NCI-H2081 (cell line): ENCODE measurements at places on chromosomes 7 and 10.

DNA sequence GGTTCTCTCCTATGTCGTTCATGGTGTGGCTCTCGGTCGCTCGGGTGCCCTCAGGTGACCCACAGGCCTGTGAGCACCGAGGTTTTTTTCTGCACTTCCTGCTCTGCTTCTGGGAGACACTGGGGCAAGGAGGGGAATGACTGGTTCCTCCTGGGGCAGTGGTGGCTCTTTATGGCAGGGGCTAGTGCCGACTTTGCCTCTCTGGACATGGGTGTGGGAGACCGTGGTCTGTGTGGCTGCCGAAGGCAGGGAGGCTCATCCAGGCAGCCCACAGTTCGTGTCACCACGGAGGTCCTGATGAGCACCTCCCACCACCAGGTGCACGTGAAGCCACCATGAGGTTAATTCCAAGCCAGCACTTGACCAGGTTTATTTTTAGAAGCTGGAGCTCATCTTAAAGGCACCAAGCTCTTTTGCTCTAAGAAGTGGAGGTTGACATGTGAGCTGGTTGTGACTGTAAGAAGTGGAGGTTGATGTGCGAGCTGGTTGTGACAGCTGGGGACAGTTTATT lies 24.7 kb upstream of the DPYSL4 start:
- DNase-seq = no peak

DNA sequence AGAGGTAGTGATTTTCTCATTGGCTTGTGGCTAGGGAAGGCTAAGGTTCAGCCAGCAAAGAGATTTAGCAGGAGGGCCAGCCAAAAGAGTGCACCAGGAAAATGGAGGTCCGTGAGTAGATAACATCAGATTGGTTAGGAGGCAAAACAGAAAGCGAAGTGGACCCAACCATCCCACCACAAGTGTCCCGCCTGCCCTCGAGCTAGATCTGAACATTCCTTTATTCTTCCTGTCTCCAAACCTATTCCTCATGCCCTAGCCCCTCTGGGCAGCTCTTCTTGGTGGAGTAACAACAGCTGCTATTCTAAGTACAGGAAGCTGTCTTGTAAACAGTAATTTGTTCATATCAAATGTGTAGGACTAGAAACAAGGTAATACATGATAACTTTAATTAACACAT lies 85.7 kb upstream of the BET1 start:
- no peak for DNase-seq

GRCh38 chr10:92222603-92223262 lies 68.1 kb downstream of the CPEB3 start:
- DNase-seq = no peak

GRCh38 chr10:25113191-25114035 lies 61.4 kb upstream of the GPR158 start:
- DNase-seq = peak; percentile 75

- no peak for DNase-seq
Measured at GRCh38 chr7:103637094-103637493, 191.1 kb upstream of the SLC26A5 start.

- no peak for DNase-seq
Measured at GRCh38 chr7:101555921-101556275, 73.2 kb downstream of the MYL10 start.

- DNase-seq = no peak
Measured at GRCh38 chr7:102196028-102196427, 90.6 kb upstream of the SH2B2 start.

GRCh38 chr7:105926131-105926530 lies 36.9 kb upstream of the CDHR3 start:
- no peak for DNase-seq

- no peak for DNase-seq
Measured at GRCh38 chr7:117088623-117089194, 135.4 kb downstream of the ST7 start.

DNA sequence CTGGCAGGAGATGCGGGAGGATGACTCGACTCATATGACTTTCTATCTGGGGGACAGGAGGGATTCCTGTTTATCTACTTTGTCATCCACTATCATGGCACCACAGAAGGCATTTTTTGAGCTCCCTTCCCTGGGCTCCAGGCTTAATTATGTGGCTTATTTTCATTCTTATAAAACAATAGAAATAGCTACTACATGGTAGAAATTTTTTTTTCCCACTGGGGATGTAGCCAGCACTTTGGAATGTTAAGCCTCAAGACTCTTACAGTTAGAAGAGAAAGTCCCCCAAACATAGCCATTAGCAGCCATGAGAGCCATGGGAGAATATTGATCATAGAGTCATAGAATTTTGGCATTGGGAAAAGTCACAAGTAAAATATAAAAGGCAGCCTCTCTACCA lies 14.6 kb upstream of the FAM180A start:
- DNase-seq = no peak

DNA sequence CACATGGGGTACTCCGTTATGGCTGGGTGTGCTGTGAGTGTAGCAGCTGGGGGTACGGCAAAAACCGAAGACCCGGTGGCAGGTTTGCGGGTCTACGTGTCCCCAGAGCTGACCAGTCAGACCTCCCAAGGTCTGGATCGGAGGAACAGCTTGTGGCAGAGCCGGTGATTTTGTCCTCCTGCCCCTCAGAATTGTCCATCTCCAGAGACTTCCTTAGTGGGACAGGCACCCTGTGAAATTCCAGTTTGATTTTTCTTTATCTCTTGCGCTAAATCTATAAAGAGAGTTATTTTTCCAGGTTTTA lies 1.0 kb downstream of the EIF3B start:
- no peak for DNase-seq

GRCh38 chr7:41994746-41995110 lies 242.3 kb downstream of the GLI3 start:
- no peak for DNase-seq

DNA sequence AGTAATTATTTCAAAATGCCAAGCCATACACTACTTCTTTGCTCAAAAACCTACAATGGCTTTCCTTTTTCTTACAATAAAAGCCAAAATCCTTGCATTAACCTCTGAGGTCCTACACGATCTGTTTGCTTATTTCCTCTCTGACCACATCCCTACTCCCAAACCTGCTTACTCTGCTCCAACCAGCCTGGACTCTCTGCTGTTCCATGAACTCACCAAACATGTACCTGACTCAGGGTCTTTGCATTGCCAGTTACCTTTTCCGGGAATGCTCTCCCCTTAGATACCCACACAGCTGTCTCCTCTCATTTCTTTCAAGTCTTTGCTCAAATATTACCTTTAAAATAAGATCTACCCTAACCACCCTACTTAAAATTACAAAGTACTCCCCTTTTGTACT lies 2.3 kb downstream of the ABCB4 start:
- no peak for DNase-seq

DNA sequence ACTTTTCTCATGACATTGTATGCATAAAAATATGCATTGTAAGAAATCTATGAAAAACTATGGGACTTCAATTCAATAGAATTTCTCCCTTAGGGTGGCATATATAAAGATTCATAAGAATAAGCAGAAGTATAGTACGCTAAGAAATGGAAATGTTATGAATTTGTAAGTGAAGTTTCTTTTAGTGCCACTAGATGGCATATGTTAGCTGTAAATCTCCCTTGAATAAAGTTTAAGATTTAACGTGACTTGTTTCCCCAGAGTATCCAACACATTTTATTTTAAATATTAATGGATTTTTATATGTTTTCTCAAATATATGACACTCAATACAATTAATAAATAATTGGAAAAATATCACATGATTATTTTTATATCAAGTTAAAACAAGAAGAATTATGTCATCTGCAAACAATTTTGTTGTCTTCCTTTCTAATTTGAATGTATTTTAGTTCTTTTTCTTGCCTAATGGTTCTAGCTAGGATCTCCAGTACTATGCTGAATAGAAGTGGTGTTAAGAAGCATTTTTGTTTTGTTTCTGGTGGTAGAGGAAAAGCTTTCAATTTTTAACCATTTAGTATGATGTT lies 287.2 kb downstream of the HGF start:
- peak; percentile 32 for DNase-seq

DNA sequence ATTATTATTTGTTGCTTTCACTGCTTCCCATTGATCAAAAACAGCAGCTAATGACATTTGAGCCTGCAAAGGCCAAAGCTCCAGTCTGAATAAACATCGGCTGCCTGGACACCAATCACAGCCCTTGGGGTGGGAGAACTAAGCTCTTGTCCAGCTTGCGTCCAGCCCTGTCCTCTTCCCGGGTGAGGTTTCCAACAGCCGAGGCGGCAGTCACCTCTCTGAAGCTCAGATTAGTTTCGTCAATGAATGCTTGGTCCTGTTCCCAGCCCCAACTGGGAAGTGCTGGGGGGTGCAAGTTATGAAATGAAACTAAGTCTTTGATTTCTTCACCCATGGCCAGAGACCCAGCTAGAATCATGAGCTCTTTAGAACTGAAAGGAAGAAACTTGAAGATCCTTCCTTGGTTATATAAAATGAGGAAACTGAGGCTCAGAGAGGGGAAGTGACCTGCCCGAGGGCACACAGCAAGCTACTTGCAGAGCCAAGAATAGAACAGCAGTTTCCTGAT lies 114.0 kb upstream of the TCF7L2 start:
- no peak for DNase-seq

- DNase-seq = no peak
Measured at GRCh38 chr7:119861385-119861784, 411.6 kb upstream of the KCND2 start.

- no peak for DNase-seq
Measured at GRCh38 chr10:82358486-82359099, 483.6 kb downstream of the NRG3 start.

- no peak for DNase-seq
Measured at GRCh38 chr7:98930921-98931320, 52.6 kb downstream of the TRRAP start.

GRCh38 chr10:101444058-101444898 lies 90.3 kb downstream of the BTRC start:
- DNase-seq = no peak

DNA sequence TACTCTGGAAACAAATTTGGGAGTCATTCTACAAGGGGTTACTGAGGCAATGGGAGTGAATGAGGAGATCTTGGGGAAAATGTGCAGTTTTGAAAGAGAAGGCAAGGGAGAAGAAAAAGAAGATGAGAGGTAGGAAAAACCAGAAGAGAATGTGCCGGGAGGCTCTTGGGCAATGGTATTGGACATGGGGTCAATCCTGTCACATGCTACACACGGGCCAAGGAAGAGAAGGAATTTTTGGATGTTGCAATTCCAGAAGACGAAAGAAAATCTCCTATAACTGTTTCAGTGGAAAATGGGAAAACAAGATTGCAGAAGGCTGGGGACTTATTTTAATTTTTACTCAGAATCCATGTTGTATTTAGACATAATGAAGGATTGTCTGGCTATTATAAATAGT lies 615.0 kb downstream of the PHTF2 start:
- DNase-seq = no peak

DNA sequence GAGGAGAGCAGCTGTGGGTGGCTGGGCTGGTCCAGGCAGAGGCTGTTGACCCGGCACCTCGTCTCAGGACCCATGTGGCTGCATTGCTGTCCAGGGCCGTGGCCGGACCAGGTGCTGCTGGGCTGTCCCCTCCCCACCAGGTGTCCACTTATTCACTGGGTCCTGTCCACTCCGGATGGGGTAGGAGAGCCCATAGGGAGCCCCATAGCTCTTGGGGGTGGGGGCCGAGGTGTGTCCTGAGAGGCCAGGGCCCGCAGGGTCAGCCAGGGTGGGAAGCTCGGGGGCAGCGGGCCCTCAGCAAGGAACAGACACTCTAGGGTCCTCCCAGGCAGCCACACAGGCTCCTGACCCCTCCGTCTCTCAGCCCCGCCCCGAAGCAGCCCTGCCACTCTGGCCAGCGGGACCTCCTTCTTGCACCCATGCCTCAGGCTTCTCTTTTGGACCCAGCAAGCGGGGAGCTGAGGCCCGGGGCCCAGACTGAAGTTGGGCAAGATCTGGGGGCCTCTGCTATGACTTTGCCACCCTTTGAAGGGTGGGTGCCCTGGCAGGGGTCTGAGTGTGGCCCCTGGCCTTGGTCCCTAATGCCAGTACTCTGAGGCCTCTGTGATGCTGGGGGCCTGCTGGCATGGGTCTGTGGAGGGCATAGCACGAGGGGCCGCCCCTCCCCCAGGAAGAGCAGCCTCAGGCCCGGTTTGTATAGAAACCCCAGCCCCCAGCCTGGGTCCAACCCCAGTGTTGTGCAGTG lies 86.4 kb downstream of the NKX6-2 start:
- no peak for DNase-seq

DNA sequence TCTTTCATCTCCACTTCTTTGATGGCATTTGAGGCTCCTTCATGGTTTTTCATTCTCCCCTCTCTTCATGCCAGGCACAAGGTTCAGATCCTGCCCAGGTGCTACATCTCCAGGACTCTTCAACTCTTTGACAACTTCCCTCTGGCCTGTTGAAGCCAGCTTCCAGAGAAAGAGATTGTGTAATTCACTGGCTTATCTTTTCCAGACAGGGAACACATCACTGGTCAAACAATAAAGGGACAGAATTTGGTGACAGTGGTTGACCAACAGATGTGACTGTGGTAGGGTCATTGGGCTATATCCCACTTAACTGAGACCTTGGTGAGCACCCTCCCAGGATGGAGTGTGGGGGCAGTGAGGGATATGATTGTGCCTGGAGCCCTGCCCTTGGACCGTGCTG lies 111.4 kb upstream of the AGK start:
- DNase-seq = no peak

DNA sequence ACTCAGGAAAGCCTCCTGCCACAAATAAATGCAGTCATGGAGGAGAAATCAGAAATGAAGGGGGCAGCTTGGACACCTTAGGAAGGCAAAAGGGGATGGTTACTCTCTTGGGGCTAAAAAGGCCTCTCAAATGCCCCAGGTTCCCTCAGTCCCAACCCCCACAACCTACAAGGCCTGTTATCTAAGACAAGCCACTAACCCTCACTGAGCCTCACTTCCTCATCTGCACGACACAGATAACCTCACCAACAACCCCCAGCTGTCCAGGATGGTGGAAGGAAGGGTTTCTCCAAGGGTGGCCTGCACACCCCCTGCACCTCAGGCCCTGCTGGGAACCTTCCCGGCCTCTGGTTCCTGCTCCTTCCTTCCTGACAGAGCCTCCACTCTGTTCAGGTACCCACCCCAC lies 29.2 kb downstream of the SORBS1 start:
- no peak for DNase-seq

- DNase-seq = no peak
Measured at GRCh38 chr10:8214587-8214986, 160.1 kb downstream of the GATA3 start.

DNA sequence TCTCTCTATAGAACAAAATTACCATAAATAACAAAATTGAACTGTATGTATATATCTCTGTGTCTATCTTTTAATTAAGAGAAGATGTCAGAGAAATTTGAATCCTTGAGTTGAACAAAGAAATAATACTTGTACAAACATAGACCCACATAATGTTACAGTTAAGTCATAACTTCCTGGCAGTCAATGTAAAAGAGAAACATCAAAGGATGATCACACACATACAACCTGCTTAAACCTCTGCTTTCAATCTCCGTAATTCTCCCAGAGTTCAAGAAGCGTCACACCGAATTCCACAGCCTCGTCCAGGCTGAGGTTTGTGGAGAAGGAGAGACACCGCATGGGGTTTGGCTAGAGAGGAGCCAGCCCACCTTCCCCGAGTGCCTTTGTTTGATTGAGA lies 40.1 kb upstream of the LRRC4 start:
- DNase-seq = no peak
